ENCODE measurements at places on chromosomes 7 and 10.
A peak's percentile ranks its signal among the peaks of the same experiment; 100 is the strongest.

GRCh38 chr7:41779918-41780317 is 77.0 kb upstream of the INHBA start:
- no peak for DNase-seq

DNA sequence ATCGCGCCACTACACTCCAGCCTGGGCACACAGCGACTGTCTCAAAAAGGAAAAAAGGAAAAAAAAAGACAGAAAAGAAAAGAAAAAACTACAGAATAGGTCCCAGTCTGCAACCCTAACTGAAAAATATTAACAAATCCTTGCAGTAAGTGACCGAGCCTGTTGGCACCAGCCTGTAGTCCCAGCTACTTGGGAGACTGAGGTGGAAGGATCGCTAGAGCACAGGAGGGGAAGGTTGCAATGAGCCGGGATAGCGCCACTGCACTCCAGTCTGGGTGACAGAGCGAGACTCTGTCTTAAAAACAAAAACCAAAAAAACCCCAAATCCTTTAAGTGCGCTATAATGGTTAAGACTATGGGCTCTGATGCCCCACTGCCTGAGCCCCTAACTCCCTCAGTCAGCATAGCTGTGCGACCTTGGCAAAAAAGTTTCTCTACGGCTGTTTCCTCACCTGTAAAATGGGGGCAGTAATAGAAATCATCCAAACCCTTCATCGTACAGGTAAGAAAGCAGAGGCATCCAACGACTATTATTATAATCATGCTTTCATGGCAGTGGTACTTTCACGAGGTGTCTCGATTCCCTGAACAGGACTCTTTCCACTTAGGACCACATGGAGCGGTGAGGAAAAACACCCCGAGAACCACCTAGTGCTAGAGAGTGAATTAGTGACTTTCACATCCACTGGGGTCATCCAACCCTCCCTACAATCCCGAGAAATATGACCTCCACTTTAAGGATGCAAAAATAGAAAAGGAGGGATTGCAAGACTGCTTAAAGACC is 755 bp downstream of the TOMM7 start:
- no peak for DNase-seq

DNA sequence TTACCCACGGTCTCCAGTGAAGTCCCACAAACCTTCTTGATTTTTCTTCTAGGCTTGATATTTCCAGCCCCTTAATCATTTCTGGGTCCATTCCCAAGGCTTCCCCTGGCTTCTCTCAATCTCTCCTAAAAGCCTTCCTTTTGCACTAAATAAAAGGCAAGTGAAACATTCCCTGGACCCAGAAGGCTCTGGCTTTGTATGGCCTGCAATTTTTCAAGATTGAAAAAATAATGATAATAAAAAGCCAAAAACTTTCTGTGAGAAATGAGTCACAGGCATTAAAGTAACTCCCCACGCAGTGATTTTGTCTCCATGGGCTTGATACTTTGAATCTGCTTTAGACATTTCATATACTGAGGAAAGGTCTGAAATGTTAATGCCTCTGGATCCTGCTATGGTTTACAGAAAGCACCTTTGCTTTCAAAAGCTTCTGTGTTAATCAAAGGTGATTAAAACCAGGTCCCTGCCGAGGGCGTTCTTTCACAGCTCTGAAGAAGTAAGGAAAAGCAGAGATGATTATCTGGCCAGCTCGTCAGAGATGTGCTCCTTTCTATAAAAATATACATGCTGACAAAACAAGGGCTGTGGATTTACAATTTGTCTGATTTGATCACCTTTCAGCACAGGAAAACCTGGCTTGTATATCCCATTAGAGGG is 118.9 kb upstream of the TMEM72 start:
- DNase-seq = no peak

GRCh38 chr10:101126684-101127628 is 4.1 kb upstream of the TLX1 start:
- no peak for DNase-seq

- DNase-seq = no peak
Measured at GRCh38 chr10:127426746-127427145, 122.4 kb upstream of the NPS start.

- no peak for DNase-seq
Measured at GRCh38 chr7:138945154-138945553, 36.0 kb downstream of the KIAA1549 start.

- no peak for DNase-seq
Measured at GRCh38 chr10:12208460-12208859, 12.5 kb downstream of the CDC123 start.

DNA sequence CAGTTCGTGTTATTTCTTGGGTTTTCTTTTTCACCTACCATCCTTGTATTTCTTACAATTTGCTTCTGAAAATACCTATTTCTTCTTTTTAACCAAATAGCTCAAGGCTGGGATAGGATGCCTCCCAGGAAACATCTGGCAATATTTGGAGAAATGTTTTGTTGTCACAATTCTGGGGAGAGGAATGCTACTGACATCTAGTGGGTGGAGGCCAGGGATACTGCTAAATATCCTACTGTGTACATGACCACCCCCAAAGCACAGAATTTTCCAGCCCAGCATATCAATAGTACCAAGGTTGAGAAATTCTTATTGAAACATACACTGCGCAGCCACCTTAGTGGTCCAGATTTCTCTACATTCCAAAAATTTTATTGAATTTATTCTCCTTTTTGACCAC is 55.5 kb downstream of the CNTNAP2 start:
- DNase-seq = no peak

- no peak for DNase-seq
Measured at GRCh38 chr10:131532745-131533341, 221.3 kb upstream of the TCERG1L start.

- no peak for DNase-seq
Measured at GRCh38 chr10:310976-311639, 175.9 kb downstream of the ZMYND11 start.

- DNase-seq = peak; percentile 30
Measured at GRCh38 chr10:24209432-24209771, 464 bp downstream of the KIAA1217 start.

- DNase-seq = no peak
Measured at GRCh38 chr10:132407243-132407746, 10.3 kb downstream of the PWWP2B start.

GRCh38 chr10:25114036-25114411 is 60.8 kb upstream of the GPR158 start:
- DNase-seq = no peak

- DNase-seq = no peak
Measured at GRCh38 chr10:32307609-32308008, 39.3 kb downstream of the EPC1 start.

- DNase-seq = no peak
Measured at GRCh38 chr7:2913760-2914387, 69.8 kb upstream of the GNA12 start.

DNA sequence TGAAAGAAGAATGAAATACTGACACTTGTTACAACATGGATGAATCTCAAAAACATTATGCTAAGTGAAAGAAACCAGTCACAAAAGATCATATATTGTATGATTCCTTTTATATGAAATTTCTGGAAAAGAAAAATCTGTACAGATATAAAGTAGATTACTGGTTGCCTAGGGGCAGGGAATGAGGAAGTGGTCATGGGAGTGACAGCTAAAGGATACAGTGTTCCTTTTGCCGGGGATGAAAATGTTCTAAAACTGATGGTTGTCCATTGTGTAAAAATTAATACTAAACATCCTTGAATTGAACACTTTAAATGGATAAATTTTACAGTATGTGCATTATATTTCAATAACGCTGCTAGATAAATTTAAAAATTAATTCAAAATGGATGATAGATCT is 25.1 kb downstream of the ALOX5 start:
- DNase-seq = no peak

- DNase-seq = no peak
Measured at GRCh38 chr7:142168746-142169145, 57.2 kb downstream of the MGAM2 start.

DNA sequence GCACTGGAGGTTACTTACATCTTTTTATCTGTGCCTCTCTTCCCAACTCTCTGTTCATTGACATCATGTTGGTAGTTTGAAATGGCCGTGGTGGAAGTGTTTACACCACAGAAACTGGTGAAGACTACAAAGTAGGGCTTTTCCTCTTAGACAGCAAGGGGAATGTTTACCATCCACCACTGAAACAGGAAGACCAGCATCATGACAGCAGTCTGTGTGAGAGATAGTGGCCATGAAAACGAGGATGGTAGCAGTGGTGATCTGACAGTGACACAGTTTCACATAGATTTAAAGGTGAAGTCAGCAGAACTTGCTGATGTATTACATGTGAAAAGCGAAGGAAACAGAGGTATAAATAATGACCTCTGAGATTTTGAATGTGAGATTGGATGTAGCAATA is 115.7 kb downstream of the CCDC71L start:
- no peak for DNase-seq

- DNase-seq = no peak
Measured at GRCh38 chr10:107098326-107098725, 66.2 kb downstream of the SORCS1 start.

- no peak for DNase-seq
Measured at GRCh38 chr10:113108194-113108835, 158.3 kb downstream of the TCF7L2 start.

DNA sequence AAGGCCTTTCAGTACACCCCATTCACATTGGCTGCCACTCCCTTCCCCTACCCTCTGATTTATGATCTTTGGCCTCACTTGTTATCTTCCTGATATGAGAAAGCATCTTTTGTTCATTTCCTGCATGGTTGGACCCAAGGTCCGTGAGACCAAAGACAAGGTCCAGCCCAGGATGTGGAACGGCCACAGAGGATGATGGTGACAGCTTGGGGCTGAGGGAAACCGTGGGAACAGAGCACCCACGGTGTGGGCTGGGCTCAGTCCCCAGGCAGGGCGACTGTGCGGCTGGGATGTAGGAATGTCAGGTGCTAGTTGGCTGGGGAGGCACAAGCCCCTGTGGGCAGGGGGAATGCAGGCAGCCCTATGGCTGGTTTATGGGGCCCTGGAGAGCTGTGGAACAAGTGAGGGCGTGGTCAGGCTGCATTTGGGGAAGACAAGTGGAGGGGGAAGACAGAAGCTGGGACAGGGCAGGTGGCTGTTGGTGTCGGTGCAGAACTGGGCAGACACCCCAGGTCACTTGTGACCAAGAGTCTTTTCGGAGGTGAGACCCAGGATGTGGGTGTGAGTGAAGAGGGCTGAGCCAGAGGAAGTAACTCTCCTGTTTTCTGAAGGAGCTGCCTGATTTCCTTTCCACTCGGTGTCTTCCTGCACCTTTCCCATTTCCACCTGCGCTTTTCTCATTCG is 51.7 kb upstream of the IGFBP3 start:
- no peak for DNase-seq

DNA sequence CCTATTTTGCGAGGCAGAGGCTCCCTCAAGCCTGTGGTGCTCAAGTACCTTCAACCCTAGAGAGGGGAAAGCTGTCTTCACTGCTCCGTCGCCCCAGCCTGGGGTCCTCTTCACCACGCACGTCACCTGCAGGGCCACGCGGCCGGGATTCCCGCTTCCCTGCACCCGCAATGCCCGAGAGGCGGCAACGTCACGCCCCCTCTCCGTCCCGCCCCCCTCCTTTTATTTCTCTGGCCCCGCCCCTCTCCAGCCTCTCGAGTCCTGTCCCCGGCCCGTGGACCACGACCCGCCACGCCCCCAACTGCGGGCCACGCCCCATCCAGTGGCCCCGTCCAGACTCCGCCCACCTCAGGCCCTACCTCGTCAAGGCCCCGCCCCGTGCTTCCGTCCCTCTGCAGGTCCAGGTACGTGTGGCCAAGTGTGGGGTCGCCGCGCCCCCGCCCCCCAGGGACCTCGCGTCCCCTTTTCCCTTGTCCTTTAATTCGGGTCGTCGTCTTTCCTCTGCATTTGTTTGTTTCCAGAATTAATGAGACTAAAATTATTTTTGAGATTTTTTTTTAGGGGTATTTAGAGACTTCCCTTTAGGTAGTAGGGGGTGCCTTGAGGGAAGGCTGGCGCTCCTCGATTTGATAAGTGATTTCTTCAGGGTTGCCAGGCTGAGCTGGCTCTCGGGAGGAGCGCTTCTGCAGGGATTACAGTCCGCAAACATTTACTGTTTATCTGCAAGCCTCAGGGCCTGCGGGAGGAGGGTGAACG is 69.8 kb upstream of the BAIAP2L1 start:
- no peak for DNase-seq

DNA sequence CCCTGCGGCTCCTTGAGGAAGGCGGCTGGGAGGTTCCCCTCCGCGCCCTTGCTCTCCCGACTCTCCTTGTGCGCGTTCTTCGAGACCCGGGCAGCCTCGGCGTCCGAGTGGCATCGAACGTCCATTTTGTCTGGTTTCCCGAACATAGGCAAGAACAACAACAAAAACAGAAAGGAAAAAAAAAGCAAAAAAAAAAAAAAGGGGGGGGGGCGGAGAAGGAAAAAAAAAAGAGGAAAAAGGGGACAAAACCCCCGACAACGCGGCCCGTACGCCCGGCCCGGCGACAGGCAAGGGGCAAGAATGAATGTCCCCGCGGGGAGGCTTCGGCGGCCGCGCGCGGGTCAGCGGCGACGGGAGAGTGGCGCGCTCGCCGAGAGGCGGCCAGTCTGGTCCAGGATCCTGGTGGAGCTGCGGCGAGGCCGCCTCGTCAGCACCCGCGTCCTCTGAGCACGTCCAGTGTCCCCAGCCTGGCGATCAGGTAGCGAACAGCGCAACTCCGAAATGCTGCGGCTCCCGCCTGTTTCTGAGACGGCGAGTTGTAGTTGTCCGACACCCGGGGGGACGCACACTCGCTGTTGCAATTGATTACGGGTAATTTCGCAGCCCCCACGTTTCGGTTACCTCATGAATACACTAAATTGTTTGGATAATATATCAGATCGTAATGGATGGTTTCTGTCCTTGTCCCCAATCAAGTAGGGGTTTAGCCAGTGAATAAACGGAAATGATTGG is at the start of gene VAX1:
Gene VAX1, minus strand, starts transcription at position 360 of the 732 bp plus-strand sequence. Its CDS starts 214 bp downstream, at position 146.
- DNase-seq = no peak

DNA sequence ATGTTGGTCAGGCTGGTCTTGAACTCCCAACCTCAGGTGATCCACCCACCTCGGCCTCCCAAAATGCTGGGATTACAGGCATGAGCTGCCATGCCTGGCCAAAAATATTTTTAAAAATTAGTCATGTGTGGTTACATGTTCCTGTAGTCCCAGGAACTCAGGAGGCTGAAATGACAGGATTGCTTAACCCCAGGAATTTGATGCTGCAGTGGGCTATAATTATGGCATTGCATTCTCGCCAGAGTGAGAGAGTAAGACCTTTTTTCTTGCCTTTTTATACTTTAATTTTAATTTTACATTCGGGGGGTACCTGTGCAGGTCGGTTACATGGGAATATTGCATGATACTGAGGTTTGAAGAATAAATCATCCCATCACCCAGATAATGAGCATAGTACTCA is 86.6 kb upstream of the ZNF92 start:
- DNase-seq = no peak

DNA sequence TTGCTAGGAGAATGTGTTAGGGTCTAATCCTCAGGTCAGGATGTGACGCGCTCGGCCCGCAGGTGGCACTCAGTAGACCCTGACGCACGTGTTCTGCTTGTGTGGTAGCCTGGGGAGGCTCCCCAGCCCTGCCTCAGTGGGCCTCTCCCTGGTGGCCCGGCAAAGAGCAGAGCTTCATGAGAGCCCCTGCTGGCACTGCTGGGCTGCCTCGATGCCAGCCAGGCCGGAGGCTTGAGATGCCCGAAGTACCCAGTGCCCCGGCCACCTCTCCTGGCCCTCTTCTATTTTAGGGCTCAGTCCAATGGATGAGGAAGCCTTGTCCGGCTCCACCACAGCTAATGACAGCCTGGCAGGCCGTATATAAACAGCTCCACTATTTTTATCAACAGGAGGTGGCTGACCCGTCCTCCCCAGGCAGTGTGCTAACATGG is 42.0 kb downstream of the PRF1 start:
- no peak for DNase-seq

- DNase-seq = no peak
Measured at GRCh38 chr7:68535266-68535665, 1063.0 kb upstream of the AUTS2 start.

GRCh38 chr10:45096001-45096400 is 95.3 kb downstream of the ZNF22 start:
- no peak for DNase-seq

Measured in keratinocyte (primary cell).